ENCODE measurements at places on chromosomes 1 and 21. TPM values are rescaled to one million over a fixed set of nuclear protein-coding genes. Genes with fewer than 3 reads are reported as not detected.

FYB2 gene
- total RNA-seq, result 2.0 TPM

RGSL1 gene
- not detected for total RNA-seq

SHE gene
- total RNA-seq, result 9.1 TPM

DNA sequence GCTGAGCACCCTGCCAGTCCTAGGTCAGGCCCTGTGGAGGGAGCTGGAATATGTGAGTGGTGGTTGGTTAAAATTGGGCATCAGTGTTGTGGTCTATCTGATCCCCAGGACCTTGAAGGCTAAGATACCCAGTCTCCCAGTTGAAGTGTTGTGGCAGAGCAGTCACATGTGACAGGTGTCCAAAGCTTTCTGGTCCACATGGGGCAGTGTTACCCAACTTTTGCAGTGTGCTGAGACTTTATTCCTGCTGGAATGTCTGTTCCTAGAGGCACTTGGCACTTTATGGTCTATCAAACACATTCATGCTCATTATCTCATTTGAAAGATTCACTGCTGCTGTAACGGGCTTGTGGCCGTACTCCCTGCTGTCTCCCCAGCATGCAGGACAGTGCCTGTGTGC, 21.0 kb upstream of the LORICRIN start:
- no peaks in the 10 kb centered on the region for H3K4me1 ChIP-seq
- no peaks in the 10 kb centered on the region for H3K27me3 ChIP-seq
- DNase-seq, result no peak
- no peaks in the 10 kb centered on the region for H3K36me3 ChIP-seq

DNA sequence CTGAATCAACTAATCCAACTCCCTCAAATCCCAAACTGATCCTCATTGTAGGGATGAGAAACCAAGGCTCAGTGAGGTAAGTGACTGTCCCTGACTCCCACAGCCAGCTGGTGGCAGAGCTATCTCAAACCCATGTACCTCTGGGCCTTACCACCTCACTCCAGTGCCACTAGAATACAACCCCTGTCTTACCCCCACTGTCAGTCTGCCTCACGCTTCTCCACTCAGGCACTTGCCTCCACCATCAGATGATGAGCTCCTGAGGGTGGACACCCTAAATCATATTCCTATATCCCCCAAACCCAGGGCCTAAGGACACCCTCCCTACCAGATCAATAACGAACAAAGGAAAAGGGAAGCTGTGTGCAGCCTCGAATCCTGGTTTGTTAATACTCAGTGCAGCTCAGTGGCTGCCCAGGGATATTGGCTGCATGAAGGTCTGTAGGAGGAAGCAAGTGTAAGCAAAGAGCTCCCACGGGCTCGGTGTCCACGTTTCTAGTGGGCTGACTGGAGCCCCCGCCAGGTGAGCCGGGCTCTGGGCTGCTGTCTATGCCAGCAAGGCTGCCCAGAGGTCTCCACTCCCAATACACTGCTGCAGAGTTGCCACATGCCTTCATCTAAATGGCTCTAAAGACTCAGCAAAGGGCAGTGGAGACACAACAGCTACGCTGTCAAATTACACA, 533.4 kb downstream of the MATN1 start:
- no peaks in the 10 kb centered on the region for H3K36me3 ChIP-seq
- no peak overlapping the region for H3K4me3 ChIP-seq
- no peaks in the 10 kb centered on the region for H3K27me3 ChIP-seq
- peaks cover 2% of the 10 kb centered on the region for H3K4me1 ChIP-seq

- no peaks in the 10 kb centered on the region for H3K4me1 ChIP-seq
- H3K27ac ChIP-seq, result no peak overlapping the region
- DNase-seq, result no peak
Observed at GRCh38 chr1:4461726-4462290, 192.6 kb upstream of the AJAP1 start.

DNA sequence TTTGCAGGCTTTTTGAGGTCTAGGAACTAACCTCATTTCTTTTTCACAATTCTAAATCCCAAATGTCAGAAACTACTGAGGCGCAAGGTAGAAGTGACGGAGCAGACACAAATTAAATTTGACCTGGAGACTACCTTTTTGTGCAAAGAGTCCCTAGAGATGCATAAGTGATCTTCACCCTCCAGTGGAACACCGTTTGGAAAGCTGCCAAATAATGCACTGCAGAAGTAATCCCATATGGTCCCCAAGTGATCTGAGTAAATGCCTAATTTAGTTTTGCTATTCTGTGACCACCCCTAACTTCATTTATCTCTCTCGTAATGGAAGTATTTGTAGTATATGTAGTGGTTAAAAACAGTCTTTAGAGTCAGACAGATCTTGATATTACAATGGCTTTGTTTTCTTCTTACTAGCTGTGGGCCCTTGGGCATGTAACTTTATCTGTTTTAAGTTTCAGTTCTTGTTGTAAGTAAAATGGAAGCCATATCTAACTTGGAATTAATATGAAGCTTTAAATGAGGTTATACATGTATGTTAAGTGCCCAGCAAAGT, 70.4 kb upstream of the IPO9 start:
- H3K27me3 ChIP-seq, result no peaks in the 10 kb centered on the region
- no peak for DNase-seq
- no peak overlapping the region for H3K27ac ChIP-seq
- H3K4me1 ChIP-seq, result peaks cover 2% of the 10 kb centered on the region

DNA sequence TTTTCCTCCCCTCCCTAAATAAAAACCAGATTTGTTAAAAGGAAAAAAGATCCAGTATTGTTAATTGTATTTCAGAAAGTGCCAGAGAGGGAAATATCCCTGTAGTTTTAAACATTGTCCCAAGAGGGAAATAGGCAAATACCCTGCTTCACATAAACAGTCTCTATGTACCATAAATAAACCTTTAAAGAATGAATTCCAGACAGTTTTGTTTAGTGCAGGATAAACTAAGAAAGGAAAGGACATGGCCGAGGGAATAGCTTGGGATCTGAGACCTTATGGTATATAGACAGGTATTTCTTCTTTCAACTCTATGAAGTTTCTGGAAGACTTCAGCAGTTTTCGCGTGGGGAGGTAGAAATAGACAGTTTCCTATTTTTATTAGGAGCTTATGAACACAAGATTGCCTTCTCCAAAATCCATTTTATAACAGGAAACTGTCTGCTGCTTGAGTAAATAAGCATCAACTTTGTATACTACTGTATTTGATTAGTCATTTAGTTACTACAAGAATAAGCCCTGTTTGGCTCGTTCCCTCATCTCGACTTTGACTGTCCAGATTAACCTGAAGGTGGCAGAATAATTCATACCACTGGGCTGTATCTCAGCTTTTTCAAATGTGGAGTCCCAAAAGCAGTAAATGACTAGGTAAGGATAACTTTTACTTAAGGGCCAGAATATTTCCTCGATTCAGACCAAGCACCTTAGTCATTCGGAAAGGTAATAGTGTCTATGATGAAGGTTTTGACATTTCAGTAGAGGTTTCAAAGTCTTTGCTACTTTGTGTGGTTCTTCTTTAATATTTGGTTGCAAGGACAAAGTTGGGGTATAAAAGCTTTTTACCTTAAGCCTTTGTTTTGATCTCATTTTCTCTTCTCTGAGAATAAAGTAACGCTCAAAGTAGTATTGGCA, 177.5 kb downstream of the VPS13D start:
- no peak overlapping the region for H3K4me3 ChIP-seq
- no peaks in the 10 kb centered on the region for H3K36me3 ChIP-seq
- DNase-seq, result no peak
- no peak overlapping the region for H3K27ac ChIP-seq

DNA sequence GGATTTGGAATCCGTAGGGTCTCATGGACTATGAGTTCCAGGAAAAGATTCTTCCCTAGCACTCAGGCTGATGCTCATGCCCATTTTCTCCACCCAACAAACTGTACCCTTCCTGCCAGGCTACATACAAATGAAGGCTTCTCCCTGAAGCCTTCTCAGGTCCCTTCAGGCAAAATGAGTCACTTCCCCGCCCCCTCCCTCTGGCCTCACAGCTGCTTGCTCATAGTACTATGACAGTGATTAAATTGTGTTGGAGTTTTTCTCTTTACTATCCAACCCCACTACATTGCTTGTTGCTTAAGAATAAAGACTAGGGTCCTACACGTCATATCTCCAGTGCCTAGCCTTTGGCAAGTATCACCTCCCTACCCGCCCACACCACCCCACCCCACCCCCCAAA, 207.6 kb upstream of the NFIA start:
- no peaks in the 10 kb centered on the region for H3K36me3 ChIP-seq
- H3K27me3 ChIP-seq, result no peaks in the 10 kb centered on the region
- H3K4me3 ChIP-seq, result no peak overlapping the region
- no peak overlapping the region for H3K27ac ChIP-seq
- DNase-seq, result no peak

All from ovary (tissue), 10 donors.